ENCODE measurements at places on chromosomes 11 and 22. TPM values are rescaled to one million over a fixed set of nuclear protein-coding genes. Genes with fewer than 3 reads are reported as not detected.

Gene MB
- not detected for total RNA-seq

Gene TSGA10IP
- total RNA-seq = not detected

DNA sequence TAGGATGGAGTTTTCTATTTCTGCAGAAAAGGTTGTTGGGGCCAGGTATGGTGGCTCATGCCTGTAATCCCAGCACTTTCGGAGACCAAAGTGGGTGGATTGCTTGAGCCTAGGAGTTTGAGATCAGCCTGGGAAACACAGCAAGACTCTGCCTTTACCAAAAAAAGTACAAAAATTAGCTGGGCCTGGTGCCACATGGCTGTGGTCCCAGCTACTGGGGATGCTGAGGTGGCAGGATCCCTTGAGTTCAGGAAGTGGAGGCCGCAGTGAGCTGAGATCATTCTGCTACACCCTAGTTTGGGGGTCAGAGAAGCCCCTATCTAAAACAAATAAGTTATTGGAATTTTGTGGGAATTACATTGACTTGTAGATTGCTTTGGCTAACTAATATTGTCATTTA, 71.7 kb downstream of the FDX1 start:
- H3K27me3 ChIP-seq = peaks cover 9% of the 10 kb centered on the region
- H3K4me1 ChIP-seq = no peaks in the 10 kb centered on the region
- H3K27ac ChIP-seq = no peak overlapping the region

Gene GLYATL1
- not detected for total RNA-seq

DNA sequence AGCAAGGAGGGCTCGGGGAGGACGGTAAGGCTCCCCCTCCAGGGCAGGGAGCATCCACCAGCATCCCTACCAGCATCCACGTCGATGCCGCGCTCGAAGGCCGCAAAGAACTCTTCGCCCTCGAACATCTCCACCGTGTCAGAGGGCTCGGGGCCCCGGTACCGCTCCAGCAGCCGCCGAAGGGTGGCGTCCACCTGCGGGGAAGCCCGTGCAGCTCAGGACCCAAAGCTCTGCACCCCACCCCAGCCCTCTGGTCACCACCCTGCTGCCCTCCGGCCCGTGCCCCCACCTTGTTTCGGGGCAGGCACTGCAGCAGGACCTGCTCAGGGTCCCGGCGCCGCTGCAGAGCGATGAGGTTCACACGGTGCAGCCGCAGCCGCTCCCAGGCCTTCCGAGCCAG, 2.4 kb upstream of the SLC25A22 start:
- H3K27me3 ChIP-seq = no peaks in the 10 kb centered on the region
- peaks cover 26% of the 10 kb centered on the region for H3K4me1 ChIP-seq
- peaks cover 16% of the 10 kb centered on the region for H3K36me3 ChIP-seq
- no peak overlapping the region for H3K4me3 ChIP-seq
- H3K27ac ChIP-seq = no peak overlapping the region

DNA sequence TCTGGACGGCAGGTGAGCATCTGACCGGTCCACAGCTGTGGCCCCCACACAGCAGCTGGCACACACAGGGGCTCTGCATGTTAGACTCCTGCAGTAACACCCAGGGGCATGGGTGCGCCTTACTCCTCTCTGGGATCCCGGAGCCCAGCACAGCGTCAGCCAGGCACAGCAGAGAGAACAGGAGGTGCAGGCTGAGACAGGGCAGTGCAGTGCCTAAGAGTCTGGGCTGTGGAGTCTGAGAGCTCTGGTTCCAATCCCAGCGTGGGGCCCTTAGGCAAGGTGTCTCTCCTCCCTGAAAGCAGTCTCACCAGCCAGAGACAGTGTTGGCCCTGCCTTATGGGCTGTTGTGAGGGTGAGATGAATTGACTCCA, 2.3 kb downstream of the NUDT8 start:
- no peaks in the 10 kb centered on the region for H3K27me3 ChIP-seq
- H3K4me1 ChIP-seq = peaks cover 25% of the 10 kb centered on the region
- H3K36me3 ChIP-seq = no peaks in the 10 kb centered on the region
- no peak overlapping the region for H3K4me3 ChIP-seq

Data from activated CD8-positive, alpha-beta T cell treated with anti-CD3 and anti-CD28 coated beads, Interleukin-2, amount 10 ng/mL, durations not matched to agents 7 days and 5 days (primary cell).